M059J (cell line): ENCODE measurements at places on chromosomes 16 and 17.
A peak's percentile ranks its signal among the peaks of the same experiment; 100 is the strongest.

GRCh38 chr16:82732461-82732860 lies 105.7 kb downstream of the CDH13 start:
- DNase-seq = no peak

- peak; percentile 9 for DNase-seq
These were observed 29.6 kb downstream of the CLUAP1 start for GRCh38 chr16:3530371-3530914.

GRCh38 chr17:55571095-55571494 lies 59.8 kb upstream of the SMIM36 start:
- DNase-seq = peak; percentile 16

- no peak for DNase-seq
These were observed 2.5 kb downstream of the RNF166 start for GRCh38 chr16:88703486-88704309.

GRCh38 chr17:27657620-27658019 lies 26.6 kb downstream of the LGALS9 start:
- DNase-seq = no peak

DNA sequence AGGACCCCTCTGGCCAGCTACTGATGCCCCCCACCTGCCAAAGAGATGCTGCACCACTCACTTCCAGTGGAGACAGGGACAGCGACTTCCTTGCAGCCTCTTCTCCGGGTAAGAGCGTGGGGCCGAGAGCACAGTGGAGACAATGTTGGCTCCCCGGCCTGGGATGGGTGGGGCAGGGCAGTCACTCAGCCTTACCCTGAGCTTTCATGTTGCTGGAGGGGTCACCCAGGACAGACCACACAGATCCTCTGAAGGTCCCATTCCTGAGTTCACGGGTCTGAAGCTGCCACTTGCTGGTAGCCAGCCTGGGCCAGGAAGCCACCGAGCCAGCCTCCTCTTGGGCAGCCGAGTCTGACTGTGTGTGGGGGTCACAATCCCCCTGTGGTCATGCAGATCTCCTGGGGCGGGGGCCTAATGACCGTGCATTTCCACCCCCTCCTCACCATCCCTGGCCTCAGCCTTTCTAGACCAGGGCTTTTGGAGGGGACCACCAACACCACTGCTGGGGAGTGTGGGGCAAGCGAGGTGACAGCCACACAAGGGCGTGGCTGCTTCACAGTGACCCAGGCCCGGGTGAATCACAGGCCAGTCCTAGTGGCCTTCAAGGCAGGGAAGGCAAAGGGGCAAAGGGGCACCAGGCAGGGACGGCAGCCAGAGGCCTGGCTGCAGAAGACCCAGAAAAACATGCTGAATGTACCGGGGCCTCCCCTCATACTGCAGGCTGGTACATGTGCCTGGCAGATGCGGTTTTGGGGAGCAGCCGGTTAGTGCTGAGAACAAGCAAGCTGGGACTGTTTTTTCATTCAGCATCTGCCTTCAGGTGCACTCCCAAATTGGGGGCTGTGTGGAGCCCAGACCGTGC lies 10.4 kb downstream of the TAF1C start:
- no peak for DNase-seq

DNA sequence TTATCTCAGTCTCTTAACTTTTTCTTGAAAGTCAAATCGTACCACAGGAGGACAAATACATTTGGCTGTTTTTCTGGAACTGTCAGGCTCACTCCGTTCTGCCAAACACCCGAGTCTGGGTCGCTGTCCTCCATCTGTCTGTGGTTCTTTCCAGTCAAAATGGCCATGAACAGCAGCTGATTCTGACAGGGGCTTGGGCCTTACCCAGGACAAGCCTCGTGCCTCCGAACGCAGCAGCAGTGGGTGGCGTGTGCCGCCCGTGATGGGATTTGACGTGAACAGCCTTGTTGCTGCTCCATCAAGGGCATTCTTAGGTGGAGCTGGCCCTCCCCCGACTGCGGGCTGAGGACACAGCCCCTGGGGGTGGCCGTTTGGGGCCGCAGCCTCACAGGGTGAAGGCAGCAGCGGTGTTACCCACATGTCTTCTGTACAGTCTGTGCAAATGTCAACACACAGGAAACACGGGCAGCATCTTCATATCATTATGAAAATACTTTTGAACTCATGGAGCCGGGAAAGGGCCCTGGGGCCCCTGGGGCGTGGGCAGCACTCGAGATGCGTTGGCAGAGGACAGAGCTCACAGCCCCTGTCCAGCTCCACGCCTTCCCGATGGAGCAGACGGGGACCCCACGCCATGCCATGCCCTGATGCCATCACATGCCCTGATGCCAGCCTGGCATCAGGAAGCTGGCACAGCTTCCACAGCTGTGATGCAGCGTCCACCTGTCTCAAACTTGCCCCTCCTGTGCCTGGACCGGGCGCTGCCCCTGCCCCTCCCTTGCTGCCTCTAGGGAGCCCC lies 8.6 kb upstream of the ACSF3 start:
- no peak for DNase-seq

- DNase-seq = peak; percentile 76
These were observed 38.8 kb downstream of the IST1 start for GRCh38 chr16:71933913-71934695.

- DNase-seq = no peak
These were observed 720 bp downstream of the METRN start for GRCh38 chr16:715477-716199.

DNA sequence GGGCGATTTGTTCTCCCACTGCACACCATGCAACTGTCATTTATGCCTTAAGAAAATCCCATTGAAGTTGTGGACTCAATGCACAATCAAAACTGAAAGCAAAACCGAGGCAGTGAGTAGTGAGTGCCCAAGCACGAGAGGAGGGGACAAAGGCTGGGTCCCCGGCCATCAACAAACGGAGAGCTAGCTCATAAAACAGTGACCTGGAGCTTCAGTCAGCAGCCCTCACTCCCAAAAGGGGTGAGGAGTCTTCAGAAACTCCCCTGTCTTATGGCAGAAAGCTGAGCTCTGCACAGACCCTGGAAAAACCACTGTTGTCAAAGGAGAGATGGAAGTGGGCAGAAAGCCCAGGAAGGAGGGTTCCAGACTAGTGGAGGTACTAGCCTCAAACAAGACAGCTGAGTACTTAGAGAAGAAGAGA lies 96.9 kb downstream of the ADCY9 start:
- DNase-seq = peak; percentile 83

GRCh38 chr17:79959042-79959441 lies 76.6 kb downstream of the TBC1D16 start:
- no peak for DNase-seq

DNA sequence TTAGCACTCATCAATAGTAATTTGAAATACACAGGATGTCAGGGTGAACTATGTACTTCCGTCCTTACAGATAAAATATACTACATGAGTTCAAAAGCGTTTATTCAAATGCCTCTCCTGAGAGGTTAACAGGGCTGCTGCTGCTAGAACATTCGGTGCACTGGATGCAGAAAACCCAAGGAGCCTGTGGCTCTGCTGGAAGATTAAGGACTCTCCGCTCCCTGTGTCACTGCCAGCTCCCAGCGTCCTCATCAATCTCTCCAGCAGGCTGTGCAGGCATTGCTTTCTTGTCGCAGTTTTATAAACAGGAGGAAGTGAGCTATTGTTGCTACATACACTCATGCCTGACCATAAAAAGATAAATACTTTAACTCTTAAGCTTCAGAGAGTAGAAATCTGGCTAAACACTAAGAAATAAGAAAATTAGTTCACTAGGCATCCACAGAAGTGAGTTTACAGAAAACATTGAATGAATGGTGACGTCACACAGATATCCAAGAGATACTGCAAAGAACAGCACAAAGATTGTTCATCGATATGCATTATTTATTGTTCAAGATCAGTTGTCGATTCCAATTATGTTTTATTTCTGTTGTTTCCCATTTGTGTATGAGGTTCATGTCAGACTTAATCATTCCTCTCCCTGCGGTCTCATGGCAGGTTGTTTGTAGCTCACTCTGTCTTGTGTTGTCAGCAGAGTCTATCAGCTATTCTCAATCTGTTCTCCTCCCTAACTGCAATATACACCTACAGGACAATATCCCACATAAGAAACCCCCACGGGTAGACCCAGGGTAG lies 127.9 kb upstream of the MON1B start:
- DNase-seq = no peak

DNA sequence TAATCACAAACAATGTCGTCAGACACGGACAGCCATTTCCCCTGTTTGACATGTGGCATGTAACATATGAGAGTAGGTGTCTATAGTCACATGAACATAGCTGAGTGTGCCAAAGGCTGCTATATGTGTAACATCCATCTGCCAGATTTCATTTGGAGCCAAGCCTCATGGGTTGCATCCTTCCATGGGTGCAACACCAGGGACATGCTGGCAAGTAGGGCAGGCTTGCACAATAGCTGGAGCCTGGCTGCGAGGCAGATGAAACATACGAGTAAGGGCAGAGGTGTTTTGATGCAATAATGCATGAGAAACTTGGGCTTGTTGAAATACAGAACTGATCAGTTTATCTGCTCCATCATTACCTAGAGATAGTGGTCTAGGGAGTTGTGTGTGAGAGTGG lies 9.0 kb upstream of the ZNF689 start:
- no peak for DNase-seq

DNA sequence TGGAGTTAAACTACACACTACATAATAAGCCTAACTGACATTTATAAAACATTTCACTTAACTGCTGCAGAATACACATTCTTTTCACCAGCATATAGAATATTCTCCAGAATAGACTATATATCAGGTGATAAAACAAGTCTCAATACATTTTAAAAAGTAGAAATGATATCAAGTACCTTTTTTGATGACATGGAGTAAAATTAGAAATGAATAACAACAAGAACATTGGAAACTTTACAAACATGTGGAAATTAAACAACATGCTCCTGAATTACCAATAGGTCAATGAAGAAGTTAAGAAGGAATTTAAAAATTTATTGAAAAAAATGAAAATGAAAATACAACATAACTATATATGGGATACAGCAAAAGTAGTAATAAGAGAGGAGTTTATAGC lies 47.5 kb upstream of the CES5A start:
- no peak for DNase-seq

DNA sequence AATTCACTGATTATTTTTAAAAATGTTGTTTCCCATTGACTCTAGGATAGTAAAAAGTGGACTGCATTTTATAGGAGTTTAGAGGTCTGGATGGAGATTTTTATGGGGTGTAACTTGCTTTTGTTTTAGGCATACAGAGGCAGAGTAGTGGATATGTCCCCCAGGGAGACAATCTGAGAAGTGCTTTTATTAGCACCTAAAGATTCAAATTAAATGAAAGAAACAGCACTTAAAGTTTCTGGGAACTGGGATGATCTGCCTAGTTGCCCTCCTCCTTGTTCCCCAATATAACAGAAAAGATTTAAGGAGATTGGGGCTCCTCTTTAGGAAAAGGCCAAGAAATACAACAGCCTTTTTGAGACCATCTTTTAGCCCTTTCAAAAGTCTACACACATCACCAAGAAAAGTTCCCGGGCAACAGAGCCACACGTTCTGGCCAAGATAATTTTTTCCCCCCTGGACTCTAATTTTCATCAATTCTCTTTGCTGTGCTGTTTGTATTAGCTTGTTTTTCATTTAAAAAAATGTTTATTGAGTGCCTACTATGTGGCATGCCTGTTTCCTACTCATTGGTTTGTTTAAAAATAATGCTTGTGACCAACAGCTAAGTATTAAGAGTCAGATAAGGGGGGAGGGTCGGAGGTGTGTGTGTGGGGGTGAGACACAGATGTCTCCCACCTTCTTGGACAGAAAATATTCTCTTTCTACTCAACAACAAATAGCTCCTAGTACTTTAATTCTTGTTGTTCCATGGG lies 2.5 kb upstream of the IGF2BP1 start:
- no peak for DNase-seq
